ENCODE measurements at places on chromosomes 3 and 15.

GRCh38 chr3:138569090-138569489 lies 25.0 kb downstream of the CEP70 start:
- DNase-seq, result no peak

DNA sequence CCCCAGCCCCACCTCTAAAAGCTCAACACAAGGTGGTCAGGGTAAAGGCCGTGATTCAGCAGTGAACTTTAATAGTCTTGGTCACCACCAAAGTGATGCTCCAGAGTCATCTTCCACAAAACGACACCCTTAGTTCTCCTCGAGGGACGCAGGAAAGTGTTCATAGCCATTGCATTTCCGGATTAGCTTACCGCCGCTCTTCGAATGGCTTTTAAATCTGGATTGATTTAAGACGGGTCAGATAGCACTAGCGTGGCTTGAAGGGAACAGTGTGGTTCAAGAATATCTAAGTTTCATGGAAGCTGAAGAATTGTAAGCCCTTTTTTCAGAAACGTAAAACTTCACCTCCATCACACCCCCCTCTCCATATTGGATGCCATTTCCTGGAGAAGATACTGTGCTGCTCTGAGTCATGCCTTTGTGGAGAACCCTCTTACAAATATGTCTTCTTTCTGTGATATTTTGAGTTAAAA lies 829 bp downstream of the RNF7 start:
- DNase-seq, result no peak

DNA sequence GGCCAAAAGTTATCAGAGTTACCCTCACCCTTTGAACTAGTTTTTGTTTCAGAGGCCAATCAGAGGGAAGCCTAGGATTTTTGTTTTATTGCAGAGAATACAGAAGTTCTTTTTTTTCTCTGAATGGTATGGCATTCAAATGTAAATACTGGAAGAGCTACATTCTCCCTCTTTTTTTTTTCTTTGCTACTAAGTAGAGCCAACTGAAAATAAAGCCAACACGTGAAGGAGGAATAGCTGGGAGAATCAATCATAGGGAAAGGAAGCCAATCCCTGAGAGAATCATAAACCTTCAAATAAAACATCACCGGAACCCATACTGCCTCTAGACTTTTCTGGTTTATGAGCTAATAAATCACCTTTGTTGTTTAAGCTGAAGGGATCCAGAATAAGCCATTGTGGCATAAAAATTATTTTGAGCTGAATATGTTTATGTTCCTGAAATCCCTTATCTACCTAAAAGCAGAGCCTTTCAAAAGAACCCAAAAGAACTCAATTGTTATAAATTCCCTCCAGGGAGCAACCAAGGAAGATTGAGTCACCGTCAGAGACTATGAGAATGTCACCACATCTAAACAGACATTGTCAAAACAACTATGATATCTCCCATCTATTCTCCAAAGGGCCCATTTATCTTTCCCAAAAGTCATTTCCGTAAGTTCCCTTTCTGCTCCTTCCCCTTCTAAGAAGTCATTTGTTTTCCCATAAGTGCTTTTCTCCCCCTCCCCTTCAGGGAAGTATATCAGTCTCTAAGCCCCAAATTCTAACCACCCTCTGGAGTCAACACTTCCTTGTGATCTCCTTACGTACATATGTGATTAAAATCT lies 3.8 kb upstream of the ZNF280D start:
- DNase-seq, result no peak

- DNase-seq, result no peak
Measured at GRCh38 chr15:38068626-38069391, 134.4 kb downstream of the TMCO5A start.

DNA sequence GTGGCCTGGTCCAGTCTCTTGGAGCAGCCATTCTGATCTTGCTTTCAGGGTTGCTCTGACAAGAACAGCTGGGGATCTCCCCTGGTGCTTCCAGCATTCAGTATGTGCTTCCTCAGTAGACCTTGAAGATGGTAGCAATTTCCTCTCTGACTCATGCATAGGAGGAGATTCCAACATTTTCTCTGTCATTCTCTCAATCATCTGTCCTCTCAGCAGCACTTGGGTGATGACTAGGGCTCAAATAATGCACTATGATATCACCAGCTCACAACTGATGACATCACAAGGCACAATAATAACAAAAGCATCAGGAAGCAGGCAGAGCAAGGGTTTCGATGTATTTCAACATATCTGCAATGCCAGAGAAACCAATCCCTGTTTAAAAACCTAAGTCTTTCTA lies 52.7 kb downstream of the NFKBIZ start:
- DNase-seq, result no peak

GRCh38 chr3:12714278-12714677 lies 44.8 kb downstream of the TMEM40 start:
- no peak for DNase-seq

- no peak for DNase-seq
Measured at GRCh38 chr3:102511639-102512038, 76.8 kb downstream of the ZPLD1 start.

GRCh38 chr3:18656866-18657265 lies 231.7 kb upstream of the SATB1 start:
- no peak for DNase-seq

- DNase-seq, result no peak
Measured at GRCh38 chr15:80478075-80478474, 73.9 kb downstream of the ARNT2 start.

DNA sequence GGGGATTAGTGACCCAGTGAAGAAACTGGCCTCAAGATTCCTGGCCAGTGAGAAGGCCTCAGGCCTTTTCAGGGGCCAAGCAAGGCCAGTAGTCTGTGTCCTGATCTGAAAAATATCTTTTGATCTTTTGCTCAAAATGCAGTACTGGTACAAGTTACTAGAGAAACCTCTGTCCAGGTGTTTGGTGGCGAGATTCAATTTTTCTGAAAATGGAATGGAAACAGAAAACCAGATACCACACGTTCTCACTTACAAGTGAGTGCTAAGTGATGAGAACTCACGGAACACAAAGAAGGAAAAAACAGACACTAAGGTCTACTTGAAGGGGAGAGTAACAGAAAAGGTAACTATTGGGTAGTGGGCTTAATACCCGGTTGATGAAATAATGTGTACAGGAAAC lies 463.4 kb downstream of the ZIC1 start:
- DNase-seq, result no peak

DNA sequence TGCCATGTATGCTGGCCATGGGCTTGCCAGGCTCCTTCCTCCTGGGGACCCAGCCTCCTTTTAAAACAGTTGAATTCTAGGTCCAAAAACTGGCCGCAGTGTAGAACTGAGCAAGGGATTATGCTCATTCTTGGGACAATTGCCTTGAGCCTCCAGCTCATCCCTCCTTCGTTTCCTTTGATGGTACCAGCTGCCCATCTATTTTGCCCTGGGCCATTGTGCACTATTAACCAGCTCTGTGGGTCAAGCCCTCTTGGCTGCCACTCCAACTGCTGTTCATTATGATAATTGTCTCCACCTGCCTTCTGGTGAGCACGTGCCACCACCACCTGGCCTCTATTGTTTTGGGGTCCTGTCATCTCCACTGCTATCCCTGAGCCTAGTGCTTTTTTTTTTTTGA lies 75.8 kb upstream of the SYN2 start:
- DNase-seq, result no peak

DNA sequence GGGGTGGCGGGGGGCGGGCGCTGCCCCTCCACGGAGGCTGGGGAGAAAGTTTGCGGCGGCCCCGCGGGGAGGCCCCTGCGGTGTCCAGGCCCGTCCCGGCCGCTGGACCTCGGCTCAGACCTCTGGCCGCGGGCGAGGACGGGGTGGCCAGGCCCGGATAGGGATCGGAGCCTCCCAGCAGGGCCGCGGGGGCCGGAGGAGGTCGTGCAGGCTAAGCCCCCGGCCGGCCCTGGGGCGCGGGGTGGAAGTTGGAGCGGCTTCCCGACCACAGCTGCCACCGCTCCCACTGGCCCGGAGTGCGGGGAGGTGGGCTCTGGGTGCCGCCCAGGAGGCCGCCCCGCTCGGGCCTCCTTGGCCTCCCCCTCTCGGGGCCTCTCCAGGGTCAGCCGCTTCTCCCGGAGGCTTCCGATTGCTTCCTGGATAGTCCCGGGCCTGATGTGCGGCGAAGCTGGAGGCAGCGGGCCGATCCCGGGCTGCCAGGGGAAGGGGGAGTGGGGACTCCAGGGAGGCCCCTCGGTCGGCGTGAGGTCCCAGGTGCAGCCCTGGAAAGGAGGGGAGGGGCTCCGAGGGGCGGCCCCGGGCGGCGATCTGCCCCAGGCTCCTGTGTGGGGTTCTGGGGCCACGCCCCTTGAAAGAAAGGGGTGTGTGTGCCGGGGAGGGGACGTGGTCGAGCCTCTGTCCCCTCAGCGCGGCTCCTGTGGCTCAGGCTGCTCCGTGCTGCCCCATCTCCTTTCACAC lies 907 bp downstream of the PLXNA1 start:
- peak; percentile 85 for DNase-seq

DNA sequence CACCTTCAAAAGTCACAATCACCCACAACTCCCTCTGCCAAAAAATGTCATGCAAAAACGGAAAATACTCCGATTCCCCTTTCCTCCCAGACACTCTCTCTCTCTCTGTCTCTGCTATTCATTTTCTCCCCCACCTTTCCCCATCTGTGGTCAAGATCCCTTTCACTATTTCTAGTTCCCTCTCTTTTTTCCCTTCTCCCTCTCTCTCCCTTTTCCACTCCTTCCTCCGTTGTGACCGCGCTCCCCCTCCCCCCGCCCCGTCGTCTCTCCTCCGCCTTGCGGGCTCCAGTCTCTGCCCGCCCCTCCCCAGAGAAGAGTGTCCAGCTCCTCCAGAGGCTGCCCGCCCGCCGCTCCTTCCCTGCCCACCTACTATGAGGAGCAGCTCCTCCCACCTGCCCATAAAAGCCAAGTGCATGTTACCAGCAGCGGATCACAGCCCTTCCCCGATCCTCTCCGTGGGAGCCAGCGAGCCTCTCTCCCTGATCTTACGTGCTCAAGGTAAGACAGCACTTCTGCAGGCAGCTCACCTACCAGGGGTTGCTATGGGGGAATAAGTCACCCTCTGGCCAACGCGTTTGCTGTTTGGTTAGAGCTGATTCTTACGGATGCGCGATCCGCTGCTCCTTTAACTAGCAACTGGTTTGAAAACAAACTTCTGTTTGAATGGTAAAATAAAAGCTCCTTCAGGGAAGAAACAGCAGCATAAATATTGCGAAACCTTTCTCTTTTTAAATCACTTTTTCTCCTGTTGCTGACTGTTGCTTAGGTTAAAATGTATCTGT lies at the start of gene COL8A1:
Gene COL8A1 (plus strand): TSS at position 428 of the 782 bp plus-strand sequence. CDS start 152,089 bp downstream, outside the sequence.
- DNase-seq, result peak; percentile 75

DNA sequence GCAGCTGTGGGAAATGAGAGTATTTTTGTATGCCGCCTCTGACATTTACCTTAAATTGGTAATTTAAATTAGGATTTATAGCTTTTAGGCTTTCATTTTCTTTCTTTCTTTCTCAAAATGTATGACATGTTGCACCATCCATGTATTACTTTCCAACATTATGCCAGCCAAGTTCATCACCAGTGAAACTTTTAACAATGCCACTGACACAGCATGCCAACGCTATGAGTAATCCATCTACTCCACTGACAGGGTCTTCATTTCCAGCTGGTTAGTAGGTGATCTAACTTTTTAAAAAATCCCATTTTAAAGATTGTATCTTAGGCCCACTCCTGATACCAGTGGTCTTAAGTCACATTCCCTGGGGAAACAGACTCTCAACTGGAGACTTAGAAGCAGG lies 21.8 kb upstream of the CLDN16 start:
- no peak for DNase-seq

DNA sequence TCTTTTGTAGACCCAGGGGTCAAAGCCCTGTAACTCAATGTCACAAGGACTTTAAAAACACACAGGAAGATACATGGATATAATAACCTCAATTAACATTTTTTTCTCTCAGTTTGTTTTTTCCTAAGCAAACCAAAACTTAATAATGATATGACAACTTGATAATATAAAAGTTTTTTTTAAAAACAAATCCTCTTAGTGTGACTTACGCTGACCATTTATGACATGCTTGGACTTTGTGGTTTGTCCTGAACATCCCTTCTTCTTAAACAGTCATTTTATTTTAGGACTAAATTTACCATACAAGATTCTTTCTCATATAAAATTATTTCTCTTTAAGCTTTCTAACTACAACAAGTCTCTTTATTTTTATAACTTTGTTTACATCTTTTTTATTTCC lies 25.4 kb upstream of the FAM3D start:
- no peak for DNase-seq

DNA sequence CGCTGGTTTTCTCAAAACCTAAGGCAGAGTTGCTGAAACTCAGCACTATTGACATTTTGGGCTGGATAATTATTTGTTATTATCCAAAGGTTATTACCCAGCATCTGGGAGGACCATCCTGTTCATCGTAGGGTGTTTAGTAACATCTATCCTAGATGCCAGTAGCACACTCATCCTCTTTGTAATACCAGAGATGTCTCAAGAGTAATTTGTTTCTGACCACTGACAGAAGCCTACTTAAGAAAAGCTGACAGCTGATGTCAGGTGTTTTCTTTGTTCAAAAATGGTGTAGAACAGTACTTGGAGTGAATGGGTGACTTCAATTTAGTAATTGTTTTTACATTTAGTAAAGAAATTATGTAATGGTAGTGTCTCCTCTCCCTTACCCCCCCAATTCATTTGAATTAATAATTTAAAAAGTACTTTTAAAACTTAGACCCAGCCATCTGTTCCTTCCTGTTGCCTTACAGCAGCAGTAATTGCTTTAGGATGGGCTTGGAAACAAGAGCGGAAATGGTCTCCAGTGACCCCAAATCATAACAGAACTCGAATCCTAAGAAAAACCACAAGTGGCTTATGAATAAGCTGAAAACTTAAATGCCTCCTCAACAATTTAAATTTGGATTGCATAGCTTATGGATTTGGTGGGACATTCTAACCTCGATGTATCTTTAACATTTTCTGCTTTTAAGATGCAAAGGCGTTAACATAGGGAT lies 105.4 kb downstream of the PTPRG start:
- DNase-seq, result no peak

- DNase-seq, result no peak
Measured at GRCh38 chr15:37682304-37682703, 252.1 kb upstream of the TMCO5A start.

GRCh38 chr15:55254916-55255679 lies 34.5 kb downstream of the RAB27A start:
- no peak for DNase-seq

- peak; percentile 83 for DNase-seq
Measured at GRCh38 chr3:69739204-69740102, at the start of gene MITF. TSS of gene MITF (plus strand) at chr3:69739464. CDS start at chr3:69739598, 134 bp downstream.

DNA sequence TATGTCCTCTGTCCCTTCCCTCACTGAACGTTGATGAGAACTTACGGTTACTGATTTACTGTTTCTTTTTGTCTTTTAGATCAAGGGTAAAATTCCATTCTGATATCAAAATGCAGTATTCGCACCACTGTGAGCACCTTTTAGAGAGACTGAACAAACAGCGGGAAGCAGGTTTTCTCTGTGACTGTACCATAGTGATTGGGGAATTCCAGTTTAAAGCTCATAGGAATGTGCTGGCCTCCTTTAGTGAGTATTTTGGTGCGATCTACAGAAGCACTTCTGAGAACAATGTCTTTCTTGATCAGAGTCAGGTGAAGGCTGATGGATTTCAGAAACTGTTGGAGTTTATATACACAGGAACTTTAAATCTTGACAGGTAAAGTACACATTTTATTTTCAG lies 990 bp downstream of the MYNN start:
- DNase-seq, result no peak

GRCh38 chr3:177110895-177111294 lies 86.4 kb downstream of the TBL1XR1 start:
- DNase-seq, result no peak

- no peak for DNase-seq
Measured at GRCh38 chr3:63467392-63467791, 185.1 kb upstream of the SNTN start.
